ENCODE measurements at places on chromosomes 3 and 15.

DNA sequence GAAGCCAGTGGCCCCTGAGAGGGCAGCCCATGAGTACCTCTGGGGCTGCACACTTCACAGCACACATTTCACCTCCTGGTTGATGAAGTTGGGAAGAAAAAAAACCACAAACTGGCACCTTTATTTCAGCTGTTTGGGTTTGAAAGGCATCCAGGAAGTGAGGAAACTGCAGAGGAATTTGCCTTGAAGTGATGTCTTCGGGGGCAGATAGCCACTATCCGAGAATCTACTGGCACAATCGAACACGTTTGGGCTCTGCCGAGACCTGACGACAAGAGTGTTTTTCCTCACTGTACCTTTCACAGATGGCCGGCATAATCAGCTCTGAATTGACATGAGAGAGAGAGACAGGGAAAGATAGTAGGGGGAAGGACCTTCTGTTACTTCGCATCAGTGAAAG is 59.7 kb downstream of the LRIG1 start:
- DNase-seq: peak; percentile 70

DNA sequence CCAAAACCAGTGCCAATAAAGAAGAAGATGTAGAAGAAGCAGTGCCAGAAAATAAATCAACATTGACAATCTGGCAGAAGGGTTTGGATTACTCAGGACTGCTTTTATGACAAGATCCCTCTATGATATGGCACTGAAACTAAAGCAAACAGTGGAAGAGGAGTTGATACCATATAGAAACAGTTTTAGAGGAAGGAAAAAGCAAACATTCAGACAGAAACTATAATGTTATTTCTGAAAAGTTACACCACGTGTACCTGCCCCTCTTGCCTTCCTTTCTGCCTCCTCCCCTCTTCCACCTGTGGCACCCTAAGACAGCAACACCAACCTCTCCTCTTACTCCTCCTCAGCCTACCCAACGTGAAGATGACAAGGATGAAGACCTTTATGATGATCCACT is 63.0 kb downstream of the SFMBT1 start:
- no peak for DNase-seq

GRCh38 chr15:101017093-101017754 is 98.1 kb downstream of the LRRK1 start:
- no peak for DNase-seq

DNA sequence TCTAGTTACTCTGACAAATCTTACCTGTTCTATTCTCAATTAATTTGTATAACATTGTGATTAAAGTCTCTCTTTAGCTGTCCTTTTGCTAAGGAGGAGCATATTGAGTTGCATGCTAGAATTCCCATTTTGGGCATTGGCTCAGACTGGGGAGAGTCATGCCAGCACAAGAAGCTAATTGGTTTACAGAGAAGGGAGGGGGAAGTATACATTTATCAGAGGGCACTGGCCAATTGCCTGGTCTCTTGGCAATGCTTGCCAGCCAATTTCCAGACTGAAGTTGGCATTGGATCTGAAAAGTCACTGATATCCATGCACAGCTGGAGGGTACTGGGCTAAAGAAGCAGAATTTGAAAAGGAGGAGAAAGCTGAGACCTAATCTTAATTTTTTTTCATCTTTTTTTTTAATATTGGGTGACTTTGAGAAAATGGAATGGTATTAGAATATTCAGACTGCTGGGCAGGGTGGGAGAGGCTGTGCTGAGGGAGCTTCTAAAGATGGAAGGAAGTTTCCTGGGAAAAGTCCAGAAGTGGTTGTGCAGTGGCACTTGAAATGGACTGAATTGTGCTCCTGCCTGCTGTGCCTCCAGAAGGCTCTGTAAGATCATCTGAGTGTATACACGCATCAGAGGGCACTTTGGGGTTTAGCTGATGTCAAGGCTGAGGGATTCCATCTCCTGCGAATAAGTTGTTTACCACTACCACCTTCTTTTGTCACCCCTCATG is 365.2 kb upstream of the DPH6 start:
- DNase-seq: no peak

DNA sequence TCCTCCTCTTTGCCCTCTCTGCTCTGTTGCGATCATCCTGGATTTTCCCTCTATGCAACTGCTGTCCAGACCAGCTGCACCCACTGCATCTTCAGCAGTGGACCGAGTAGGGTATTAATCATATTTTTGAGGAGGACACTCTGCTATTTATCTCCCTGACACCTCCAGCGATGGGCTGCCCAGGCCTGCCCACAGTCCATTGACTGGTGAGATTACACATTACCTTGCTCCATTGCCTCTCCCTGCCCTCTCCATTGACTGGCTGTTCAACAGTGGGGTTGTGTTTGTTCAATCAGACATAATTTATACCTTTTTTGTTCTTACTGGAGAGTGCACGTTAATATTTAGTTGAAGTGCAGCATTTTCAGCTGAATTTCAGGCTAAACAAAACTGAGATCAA is 559.3 kb upstream of the ARRDC4 start:
- no peak for DNase-seq

DNA sequence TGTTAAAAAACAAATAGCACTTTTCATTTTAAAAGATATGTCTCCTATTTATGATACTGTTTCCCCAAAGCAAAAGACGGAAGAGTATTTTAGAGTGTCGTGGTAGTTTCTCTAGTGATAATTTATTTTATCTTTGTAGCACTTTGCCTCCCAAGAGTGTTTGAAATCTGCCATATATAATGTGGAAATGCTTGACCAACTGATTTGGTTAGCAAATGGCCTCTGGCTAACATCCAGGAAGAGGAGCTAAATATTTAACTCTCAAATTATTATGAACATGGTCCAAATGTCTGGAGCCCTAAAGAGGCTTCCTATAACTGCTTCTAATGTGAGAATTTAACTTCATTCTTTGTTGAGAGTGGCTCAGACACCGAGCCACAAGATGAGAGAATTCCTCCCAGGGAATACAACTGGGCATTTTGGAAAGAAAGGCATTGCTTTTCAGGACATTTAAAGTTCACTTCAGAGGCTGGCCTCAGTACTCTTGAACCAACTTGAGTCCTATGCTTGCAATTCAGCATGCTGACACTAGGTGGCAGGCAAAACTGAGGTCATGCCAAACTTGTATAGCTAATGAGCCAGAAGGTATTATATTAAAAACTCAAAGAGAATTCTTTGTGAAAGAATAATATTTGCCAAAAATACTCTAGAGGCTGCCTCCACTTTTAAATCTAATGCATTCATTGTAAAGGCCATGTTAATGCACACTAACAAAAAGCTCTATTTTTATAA is 104.5 kb downstream of the RARB start:
- DNase-seq: no peak

Measured in foreskin keratinocyte (primary cell).